ENCODE measurements at places on chromosomes 2 and 18. TPM values are rescaled to one million over a fixed set of nuclear protein-coding genes. Genes with fewer than 3 reads are reported as not detected.

Gene MAP4K3
- total RNA-seq = 78.9 TPM

- DNase-seq = peak; percentile 70
These were observed 37.8 kb downstream of the GATA6 start for GRCh38 chr18:22207021-22207758.

DNA sequence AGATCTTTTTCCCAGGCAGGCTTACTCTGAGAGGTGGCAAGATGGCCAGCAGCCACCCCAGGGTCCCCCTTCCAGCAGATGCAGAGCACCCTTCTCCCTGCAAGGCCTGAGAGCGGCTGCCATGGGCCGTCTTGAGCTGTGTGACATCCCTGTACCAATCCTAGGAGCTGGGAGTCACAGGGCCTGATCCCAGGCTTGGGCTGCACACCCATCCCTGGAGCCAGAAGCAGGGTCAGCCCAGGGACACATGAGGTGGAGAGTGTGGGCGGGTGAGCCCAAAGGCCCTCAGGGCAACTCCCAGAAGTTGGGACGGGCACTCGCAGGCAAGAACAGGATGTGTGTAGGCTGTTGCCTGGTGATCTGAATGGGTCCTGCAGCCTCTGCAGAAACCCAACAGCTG lies 40.5 kb downstream of the CROCC2 start:
- no peak for DNase-seq

GRCh38 chr2:151861174-151861573 lies 33.0 kb upstream of the ARL5A start:
- no peak for DNase-seq

DNA sequence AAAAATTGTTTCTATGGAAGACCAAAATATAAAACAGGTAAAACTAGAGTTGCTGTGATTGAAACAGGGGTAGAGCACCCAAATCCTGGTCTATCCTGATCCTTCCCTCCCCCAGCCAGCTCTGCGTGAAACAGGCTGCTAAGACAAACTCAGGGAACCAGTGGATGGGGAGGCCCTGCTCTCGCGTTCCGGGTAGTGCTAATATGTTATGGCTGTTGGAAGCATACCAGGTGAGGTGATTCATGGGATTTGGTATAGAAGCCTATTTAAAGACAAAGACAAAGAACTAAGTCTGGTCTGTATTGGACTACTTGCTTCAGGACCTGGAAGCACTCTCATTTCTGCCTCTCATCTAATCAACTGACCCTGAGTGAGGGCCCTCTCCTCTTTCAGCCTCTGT lies 63.0 kb upstream of the CCBE1 start:
- no peak for DNase-seq

GRCh38 chr2:6281524-6281923 lies 584.2 kb downstream of the CMPK2 start:
- no peak for DNase-seq

- DNase-seq = no peak
These were observed 248.6 kb downstream of the NR4A2 start for GRCh38 chr2:156083763-156084493.

DNA sequence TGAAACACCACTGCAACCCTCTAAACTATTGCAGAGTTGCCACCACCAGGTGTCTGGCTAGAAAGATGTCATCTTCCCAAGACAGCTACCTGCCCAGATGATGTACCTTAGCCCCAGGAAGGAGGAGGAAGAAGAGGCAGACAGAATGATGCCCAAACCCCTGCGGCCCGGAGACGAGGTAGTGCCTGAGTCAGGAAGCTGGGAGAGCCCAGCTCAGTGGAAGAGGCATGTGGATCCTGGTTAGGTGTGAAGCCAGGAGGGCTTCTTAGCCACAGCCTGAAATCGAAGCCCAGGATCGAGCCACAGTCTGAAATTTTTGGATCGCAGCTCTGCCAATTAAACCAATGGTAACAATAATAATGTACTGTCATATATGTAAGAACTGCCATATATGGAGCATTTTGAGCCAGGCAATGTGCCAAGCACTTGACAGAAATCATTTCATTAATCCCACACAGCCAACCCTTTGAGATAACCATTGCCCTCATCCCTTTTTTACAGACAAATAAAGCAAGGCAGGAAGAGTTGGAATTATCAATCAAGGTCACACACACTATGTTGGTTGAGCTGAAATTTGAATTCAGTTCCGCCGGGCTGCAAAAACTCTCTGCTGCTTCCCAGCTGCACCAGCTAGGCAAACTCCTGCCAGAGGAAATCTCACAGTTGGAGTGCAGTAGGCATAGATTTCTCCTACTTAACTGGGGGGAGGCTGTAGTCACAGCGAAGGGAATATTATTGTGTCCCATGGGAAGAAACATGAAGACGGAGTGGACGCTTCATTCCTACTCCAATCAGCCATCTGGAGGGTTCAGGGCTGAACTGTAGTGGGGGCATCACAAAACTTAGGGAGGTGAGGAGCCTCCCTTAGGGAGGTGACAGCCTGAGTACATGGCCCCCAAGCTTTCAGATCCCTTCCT lies 19.4 kb upstream of the CYP1B1 start:
- DNase-seq = no peak

- no peak for DNase-seq
These were observed 52.3 kb upstream of the ITGB6 start for GRCh38 chr2:160252278-160252887.

Gene IFIH1
- 14.4 TPM for total RNA-seq
